RPMI8226 (cell line): ENCODE measurements at places on chromosomes 1 and 21.

DNA sequence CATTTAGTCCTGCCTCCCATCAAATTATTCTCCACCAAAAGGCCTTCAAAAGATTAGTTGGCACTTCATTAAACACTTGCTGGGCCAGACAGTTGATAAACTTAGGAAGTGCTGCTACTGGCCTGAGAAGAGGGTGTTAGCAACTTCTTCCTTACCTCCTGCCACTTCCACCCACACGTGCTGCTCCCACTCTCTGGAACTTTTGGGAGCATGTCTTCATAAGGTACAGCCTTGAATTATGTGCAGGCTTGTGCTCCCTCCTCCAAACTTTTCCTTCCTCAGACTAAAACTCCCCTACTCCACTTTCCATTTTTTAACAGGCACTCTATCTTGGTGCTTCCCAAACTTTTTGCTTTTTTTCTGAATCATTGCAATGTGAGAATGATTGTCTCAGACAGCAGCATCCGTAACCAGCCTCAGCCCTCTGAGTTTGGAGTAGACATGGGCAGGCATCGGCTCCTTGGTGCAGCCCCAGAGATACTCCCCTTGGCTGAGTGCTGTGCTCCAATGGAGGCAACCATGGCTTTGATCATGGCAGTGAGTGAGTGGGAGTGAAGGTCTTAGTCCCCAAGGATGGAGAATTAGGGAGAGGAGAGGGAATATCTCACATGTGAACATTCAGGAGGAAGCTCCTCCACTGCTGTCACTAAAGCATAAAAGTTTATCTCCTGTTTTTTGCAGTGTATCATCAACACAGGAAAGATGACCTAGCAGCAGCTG lies 8.7 kb upstream of the LELP1 start:
- no peak for DNase-seq

- no peak for DNase-seq
Measured at GRCh38 chr21:38487901-38488639, 10.2 kb downstream of the ERG start.

- no peak for DNase-seq
Measured at GRCh38 chr1:61116421-61116820, 34.1 kb downstream of the NFIA start.

DNA sequence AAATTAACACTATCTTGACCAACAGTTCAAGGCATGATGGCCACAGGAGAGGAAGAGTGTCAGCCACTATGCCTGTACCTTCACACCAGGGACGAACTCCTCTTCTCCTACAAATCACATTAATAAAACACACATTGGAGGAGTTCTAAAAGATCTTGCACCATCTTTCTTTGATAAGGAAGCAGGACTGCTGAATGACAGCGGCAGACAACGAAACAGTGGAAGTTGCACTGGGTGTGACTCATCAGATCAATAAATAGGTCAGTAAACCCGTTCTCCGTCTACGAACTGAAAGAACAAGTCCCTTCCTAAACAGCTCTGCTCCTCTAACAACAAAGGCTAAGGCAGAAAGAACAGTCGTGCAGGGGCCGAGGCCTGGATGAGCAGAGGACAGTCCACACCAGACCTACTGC lies 23.1 kb downstream of the UBE2G2 start:
- DNase-seq: no peak

DNA sequence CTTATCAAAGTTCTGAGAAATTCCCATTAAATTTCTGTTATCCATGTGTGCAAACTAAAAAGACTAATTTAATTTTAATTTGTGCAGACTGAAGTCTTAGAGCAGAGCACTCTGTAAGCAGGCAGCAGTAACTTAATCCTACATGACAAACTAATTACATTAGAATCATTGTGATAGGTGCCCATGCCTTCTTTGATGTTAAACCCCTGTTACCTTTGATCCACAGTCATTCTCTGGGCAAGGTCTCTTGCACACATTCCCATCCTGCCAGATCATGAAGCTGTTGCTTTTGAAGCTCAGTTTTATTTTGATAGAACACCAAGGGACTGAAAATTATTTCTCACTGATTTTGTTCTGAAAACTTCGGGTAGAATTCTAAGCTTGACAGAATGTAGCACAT lies 77.2 kb downstream of the BCAR3 start:
- DNase-seq: no peak

- DNase-seq: no peak
Measured at GRCh38 chr1:113912594-113913311, 7.6 kb downstream of the DCLRE1B start.

DNA sequence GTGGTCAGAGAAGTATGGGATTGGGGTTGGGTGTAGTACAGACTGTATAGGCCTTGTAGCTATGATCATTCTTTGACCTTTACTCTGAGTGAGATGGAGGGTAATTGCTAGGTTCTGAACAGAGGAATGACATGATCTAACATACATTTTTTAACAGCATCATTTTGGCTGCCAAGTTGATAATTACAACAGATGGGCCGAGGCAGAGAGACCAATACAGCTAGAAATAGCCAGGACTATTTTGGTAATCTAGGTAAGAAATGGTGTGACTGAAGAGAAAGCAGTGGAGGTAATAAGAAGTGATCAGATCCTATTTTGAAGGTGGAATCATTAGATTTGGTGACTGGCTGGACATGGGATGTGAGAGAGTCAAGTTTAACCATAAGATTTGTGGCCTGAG lies 43.5 kb downstream of the RPAP2 start:
- DNase-seq: no peak
